Activated CD8-positive, alpha-beta memory T cell treated with anti-CD3 and anti-CD28 coated beads, Interleukin-2, amount 10 ng/mL, durations not matched to agents 7 days and 5 days (primary cell): ENCODE measurements at places on chromosomes 7 and 10. TPM values are rescaled to one million over a fixed set of nuclear protein-coding genes. Genes with fewer than 3 reads are reported as not detected.

Gene CC2D2B
- 3.0 TPM for total RNA-seq

Gene ASZ1
- not detected for total RNA-seq

Gene EMX2
- total RNA-seq = not detected

Gene AUTS2
- total RNA-seq = 24.4 TPM

Gene AKR1C3
- total RNA-seq = 0.88 TPM

Gene VAX1
- not detected for total RNA-seq
